Activated naive CD4-positive, alpha-beta T cell (primary cell): ENCODE measurements at places on chromosomes 3 and 15.

- DNase-seq, result no peak
Measured at GRCh38 chr3:159619341-159619885, 369.2 kb upstream of the IL12A start.

DNA sequence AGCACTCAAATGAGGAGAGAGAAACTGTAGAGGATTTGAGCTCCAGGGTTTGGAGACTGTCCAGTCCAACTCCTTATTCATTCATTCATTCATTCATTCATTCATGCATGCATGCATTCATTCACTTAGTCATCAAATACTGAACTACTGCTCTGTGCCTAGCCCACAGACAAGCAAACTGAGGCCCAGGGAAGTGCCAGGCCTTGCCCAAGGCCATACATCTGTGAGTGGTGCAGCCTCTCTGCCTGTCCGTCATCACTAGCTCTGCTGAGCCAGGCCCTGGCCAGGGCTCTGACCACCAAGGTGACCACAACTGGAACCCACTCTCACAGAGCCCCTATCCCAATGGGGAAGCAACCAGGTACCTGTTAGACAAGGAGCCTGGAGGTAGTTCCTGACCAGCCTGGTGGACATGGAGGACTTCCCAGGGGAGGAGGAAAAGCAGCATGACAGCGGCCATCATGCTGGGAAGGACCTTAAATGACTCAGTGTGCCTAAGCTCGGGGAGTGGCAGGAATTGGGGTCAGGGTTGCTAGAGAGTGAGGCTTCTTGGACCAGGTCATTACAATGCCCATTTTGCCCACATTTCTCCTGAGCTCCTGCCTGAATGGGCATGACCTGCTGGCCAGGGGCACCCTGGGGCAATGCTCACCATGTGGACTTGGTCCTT lies 27.5 kb upstream of the RPL29 start:
- DNase-seq, result no peak

DNA sequence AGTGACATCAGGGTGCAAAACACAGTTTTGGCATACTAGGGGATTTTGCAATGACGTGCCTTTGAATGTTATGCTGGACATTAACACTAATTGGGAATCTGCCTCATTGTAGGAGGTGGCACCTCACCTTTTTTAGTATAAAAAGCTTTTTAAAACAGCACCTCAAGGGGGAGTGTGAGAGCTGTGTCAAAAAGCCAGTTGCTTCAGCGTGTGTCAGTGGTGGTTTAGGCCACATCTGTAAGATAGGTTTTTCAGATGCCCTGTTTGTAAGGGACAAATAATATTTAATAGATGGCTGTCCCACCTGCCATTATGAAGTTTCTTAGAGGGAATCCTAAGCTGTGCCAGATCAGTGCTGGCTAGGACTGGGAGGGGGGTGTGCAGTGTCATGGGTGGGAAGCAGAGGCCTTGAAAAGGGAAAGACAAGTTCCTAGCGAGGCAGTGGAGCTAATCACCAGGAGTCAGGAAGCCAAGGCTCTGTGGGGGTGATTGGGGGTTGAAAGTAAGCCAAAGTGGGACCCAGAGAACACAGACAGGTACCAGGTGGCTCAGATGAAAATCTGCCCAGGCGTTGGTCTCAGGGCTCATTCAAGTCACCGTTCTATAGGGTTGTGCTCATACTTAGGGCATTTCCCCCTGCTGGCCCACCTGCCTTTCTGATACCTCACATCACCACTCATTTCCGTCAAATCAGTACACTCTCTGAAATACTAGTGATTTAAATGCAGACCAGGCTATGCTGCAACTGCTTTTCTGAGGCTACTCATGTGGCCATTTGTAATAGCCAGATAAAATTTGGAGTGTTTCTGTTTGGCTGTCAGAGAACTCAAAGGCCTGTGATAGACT lies 120.5 kb downstream of the BBX start:
- DNase-seq, result no peak

- DNase-seq, result no peak
Measured at GRCh38 chr3:48367201-48367600, 4.8 kb upstream of the FBXW12 start.

- no peak for DNase-seq
Measured at GRCh38 chr3:127544803-127545201, 45.7 kb downstream of the TPRA1 start.

DNA sequence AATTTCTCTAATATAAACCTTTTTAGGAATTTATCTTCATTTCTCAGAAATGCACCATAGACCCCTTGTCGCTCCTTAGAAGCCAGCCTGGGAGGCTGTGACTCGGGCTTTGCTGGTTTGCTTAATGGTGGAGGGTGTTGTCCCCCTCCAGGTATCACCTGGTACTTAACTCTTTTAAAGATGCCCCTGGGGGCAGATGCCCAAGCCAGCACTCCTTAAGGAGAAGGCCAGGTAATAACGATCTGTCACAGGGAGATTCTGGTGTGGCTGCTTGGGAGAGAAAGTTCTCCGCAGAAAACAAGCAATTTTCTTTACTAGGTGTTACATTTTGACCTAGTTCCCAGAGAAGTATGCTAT lies 22.3 kb downstream of the EHD4 start:
- DNase-seq, result no peak

- no peak for DNase-seq
Measured at GRCh38 chr3:55868347-55868746, 381.2 kb upstream of the WNT5A start.

DNA sequence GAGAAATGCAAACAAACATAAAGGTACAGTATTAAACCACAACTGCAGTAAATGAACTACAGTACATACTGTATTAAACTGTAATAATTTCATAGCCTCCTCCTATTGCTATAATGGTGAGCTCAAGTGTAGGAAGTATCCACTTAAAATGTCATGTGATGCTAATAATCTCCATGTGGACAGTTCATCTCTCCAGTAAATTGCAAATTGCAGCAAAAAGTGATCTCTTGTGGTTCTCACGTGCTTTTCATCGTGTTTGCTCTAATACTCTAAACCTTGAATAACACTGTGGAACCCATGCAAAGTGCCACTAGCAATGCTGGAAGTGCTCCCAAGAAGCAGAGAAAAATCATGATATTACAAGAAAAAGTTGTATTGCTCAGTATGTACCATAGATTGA lies 9.2 kb upstream of the FNDC3B start:
- no peak for DNase-seq

GRCh38 chr3:65702202-65702601 lies 336.5 kb downstream of the MAGI1 start:
- no peak for DNase-seq

- DNase-seq, result no peak
Measured at GRCh38 chr3:193594946-193595689, 2.1 kb downstream of the OPA1 start.

GRCh38 chr3:29775340-29775739 lies 494.5 kb downstream of the RBMS3 start:
- DNase-seq, result no peak

DNA sequence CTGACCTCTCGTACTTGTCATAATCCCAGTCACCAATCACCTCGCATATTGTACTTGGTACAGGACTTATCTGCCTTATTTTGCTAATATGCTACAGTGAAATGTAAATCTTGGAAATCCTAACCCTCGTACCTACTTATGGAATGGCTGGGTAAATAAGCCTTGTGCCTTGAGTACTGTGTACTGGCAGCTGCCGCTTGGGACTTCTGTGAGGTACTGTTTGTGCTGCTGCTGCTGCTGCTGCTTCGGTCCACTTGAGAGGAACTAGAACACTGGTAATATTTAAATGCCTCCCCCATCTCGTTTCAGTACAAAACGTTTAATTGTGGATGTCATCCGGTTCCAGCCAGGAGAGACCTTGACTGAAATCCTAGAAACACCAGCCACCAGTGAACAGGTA lies 42.5 kb upstream of the CRTC3 start:
- DNase-seq, result no peak

GRCh38 chr15:90004252-90004651 lies 3.1 kb downstream of the ZNF710 start:
- DNase-seq, result no peak

DNA sequence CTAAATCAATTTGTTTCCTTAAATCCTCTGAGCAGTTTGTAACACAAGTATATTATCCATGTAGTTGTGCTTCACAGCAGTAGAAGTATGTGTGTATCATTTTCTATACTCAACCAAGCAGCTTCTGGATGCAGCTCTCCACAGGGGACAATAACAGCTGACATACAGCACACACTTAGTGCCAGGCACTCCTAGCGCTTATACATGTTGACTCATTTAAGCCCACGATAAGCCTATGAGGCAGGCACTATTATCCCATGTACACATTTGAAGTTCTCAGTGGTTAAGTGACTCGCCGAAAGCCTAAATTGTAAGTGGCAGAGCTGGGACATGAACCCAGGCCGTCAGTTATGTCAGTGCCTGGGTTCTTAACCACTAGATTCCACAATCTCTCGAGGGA lies 20.3 kb upstream of the LPP start:
- no peak for DNase-seq

DNA sequence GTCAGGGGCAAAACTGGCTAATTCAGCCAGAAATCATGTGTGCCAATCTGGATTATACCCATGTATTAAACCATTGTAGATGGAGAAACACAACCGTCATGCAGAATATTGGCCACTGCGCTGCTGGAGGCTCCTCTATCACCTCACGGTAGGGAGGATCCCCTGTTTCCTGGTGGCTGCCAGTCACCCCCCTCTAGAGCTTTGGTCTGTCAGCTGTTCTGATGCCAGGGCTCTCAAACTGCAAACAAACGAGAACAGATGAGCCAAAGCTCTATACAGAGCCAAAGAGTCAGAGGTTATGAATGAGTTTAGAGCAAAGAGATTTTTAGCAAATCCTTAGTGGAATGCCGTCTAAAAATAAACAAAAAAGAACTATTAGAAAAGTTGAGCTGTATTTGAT lies 62.5 kb downstream of the IL20RB start:
- no peak for DNase-seq

DNA sequence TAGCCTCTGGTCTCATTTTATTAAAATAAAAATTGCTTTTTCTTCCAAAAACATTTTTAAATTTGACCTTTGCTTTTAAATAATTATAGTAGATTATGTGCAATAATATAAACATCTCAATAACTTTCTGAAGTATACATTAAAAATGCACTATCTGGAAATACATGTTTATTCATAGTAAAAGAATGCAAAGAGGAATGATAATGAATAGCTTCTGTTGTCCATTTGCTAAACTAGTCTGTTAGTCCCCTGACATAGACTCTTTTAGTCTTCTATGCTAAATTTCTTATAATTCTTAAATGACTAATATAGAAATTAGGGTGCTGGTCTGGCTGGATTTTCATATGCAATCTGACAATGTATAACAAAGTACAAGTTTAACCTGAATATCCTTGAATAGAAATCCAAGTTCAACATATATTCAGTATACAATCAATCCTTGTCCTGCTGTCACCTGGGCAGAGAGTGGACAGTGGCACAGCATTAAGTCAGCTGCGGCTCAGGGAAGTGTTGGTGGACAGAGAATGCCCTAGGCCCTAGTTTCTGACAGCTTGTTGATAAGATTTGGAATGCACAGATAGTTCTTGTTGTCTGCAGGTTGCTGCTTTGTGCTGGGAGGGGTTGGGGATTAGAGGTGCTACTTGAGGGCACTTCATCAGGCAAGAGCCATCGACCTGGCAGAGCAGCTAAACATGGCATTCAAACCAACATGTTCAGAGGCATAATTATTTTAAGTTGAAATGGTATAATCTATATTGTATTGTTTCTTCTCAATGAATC lies 161.7 kb downstream of the MBNL1 start:
- DNase-seq, result no peak

DNA sequence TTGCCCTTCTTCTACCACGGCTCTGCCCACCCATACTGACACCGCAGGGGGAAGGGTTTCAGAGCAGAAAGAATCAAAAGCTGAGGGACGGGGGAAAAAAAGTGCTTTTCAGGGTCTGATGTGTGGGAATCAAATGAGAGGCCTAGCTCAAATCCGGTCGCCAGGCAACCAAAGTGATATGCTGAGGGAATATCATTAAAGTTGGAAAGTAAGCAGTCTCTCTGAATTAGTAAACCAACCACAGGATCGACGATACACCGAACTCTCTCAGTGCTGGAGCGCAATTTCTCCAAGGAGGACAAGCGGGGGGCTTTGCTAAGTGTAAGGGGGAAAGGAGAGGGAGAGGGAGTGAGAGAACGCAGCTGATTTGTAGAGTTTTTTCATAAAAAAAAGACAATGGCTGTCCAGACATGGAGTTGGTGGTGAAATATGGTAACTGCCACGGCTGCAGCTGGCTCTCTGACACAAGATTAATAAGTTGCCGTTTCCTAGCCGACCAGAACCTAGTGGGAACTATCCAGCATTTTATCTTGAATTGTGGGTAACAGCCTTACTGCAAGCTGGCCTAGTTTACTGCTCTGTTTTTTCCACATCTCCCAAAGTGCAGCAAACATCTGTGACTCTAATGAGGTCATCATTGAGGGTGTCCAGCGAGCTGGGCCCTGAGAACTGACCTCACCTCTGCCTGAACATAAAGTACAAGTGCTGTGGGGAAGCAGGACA lies 530.2 kb downstream of the SOX2 start:
- DNase-seq, result no peak

- DNase-seq, result no peak
Measured at GRCh38 chr3:135224815-135225362, 429.8 kb downstream of the EPHB1 start.

GRCh38 chr15:46552316-46552715 lies 917.5 kb downstream of the SQOR start:
- no peak for DNase-seq

DNA sequence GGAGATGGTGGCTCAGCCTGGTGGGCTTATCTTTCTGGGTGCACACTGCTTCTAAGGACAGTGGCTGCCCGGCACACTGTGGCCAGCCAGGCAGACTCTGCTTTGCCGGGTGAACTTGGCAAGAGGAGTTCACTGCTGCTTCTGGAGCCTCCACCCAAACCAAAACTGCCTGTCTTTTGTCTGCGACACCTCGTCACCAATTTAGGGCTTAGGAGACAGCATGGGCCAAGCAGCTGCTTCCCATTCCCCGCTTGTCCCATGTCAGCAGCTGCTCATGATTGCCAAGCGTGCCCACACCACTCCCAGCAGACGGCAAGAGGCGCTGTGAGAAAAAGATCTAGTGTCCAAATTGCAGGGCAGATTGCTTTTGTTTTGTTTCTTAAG lies 57.3 kb downstream of the LSM3 start:
- DNase-seq, result no peak

DNA sequence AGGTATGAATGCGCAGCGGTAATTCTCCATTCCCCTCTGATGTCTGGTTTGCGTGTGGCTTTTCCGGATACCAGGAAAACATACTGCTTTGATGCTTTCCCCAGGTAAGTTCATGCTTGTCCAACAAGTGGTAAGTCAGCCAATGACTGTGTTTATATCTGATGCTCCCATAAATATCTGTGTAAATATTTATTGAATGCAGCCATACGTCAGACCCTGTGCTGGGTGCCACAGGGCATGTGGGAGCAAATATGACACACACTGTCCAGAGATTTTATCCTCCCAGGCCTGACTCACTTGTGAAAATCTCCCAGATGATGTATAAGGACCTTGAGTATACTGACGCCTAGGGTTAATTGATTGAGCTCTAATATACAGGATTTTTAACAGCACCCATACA lies 29.6 kb upstream of the CEMIP start:
- no peak for DNase-seq

- DNase-seq, result no peak
Measured at GRCh38 chr3:142846779-142847577, 41.9 kb downstream of the PCOLCE2 start.

GRCh38 chr15:72774696-72775383 lies 8.7 kb downstream of the ADPGK start:
- DNase-seq, result no peak
